ENCODE measurements at places on chromosomes 1 and 21.

- DNase-seq = no peak
These were observed 43.8 kb downstream of the GPR52 start for GRCh38 chr1:174491606-174492005.

DNA sequence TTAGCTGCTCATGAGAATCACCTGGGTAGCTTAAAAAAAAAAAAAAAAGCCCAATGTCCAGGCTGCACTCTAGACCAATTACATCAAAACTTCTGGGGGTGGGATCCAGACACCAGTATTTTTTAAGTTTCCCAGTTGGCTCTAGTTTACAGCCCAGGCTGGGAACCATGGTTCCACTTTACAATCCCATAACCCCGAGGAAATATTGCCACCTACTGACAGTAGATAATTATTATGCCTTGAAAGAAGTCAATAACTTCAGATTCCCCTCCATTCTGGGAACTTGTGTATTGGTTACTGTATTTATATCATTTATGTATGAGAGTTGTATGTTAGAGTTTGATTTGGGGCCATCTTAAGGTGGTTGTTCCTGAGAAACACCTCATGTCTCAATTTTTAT is 100.2 kb downstream of the SPATA46 start:
- DNase-seq = no peak

- no peak for DNase-seq
These were observed 124.9 kb upstream of the KIAA1614 start for GRCh38 chr1:180787628-180788307.

- DNase-seq = no peak
These were observed 77.9 kb downstream of the NEK7 start for GRCh38 chr1:198234520-198235251.

- DNase-seq = no peak
These were observed 41.3 kb downstream of the PGM1 start for GRCh38 chr1:63634471-63634870.

GRCh38 chr1:57422271-57423134 is 1.4 kb downstream of the DAB1 start:
- no peak for DNase-seq

- DNase-seq = no peak
These were observed 81.8 kb upstream of the KLHDC7A start for GRCh38 chr1:18398791-18399530.

DNA sequence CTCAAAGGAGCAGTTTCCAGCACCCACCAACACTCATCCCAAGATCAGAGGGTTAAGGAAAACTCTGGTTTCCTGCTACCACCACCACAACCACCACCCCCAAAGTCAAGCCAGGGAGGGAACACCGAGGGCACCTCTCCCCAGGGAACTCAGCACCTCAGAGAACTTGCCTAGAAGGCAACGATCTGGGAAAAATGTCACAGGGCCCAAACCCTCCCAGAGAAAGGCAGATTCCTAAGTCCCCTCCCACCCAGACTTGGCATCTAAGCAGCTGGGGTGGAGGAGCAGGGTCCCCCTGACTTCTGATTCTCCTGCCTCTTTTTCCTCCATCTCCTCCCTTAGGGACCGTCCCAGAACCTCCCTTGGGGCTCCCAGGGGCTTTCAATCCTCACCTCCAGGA is 10.6 kb downstream of the KANK4 start:
- no peak for DNase-seq

DNA sequence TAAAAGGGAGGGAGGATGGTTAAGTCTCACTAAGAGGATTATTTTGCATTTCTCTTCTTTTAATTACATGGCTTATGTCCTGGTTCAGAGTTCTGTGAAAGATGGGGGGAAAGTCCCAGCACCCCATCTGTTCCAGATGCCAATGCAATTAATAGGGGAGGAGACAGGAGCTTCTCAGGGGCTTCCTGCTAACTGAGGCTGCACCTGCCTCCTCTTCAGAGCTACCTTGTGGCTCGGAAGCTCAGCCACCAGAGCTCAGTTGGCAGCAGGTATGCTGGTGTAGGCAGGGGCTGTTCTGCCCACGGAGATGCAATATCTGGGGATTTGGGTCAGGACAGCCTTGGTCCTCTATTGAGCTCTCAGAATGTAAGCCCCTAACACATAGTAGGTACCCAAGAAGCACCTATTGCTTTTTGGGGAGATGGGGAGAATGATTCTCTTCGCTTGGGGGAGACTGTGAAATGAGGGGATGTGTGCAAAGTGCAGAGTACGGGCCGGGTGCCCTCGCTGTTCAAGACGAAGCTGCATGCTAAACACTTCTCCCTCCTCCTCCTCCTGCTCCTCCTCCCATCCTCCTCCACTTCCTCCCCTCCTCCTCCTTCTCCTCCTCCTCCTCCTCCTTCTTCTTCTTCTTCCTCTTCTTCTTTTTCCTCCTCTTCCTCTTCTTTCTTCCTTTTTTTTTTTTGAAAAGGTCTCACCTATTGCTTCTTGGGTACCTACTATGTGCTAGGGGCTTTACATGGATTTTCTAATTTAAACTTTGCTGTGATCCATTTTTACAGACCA is 279.0 kb downstream of the PTPRU start:
- DNase-seq = no peak

GRCh38 chr1:193260896-193261295 is 74.5 kb upstream of the B3GALT2 start:
- DNase-seq = no peak

GRCh38 chr1:88998716-88999115 is 6.3 kb upstream of the KYAT3 start:
- no peak for DNase-seq

DNA sequence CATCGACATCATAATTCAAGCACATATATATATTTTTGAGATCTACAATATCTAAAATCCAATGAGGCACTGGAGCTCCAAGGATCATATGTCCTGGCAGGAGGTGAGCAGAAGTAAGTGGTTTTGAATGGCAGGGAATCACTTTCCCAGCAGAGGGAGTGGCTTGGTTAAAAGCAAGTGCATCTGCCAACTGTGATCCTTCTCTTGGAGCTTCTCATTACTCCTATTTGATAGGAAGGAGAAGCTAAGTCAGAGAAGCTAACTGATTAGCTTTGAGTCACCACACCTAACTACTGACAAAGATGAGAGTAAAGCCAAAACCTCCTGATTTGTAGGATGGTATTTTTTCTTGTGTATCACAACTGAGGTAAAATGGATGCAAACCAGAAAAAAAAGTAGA is 55.0 kb downstream of the ALG14 start:
- no peak for DNase-seq

DNA sequence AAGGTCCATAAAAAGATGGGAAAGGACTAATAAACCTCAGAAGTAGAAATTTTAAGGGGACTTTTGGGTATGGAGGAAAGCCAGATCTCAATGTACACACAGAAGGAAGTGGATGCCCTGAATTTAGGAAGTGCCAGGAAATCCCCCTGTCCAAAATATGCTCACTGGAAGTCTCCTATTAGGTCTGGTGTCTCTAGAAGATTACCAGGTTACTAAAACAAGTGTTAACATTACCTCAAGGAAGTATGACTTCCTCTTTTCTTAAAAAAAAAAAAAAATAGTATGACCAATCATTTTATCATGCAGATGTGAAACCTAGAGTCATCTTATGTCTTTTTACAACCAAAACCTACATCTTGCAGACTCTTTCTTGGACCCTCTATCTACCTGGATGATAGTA is 30.7 kb downstream of the CD58 start:
- no peak for DNase-seq

- no peak for DNase-seq
These were observed 81.0 kb downstream of the RGS7 start for GRCh38 chr1:241275981-241276380.

- DNase-seq = no peak
These were observed 14.0 kb upstream of the PAQR7 start for GRCh38 chr1:25889470-25889869.

GRCh38 chr1:14090062-14090461 is 390.1 kb downstream of the PRDM2 start:
- DNase-seq = no peak

- no peak for DNase-seq
These were observed 60.4 kb downstream of the CAPN2 start for GRCh38 chr1:223772771-223773160.

DNA sequence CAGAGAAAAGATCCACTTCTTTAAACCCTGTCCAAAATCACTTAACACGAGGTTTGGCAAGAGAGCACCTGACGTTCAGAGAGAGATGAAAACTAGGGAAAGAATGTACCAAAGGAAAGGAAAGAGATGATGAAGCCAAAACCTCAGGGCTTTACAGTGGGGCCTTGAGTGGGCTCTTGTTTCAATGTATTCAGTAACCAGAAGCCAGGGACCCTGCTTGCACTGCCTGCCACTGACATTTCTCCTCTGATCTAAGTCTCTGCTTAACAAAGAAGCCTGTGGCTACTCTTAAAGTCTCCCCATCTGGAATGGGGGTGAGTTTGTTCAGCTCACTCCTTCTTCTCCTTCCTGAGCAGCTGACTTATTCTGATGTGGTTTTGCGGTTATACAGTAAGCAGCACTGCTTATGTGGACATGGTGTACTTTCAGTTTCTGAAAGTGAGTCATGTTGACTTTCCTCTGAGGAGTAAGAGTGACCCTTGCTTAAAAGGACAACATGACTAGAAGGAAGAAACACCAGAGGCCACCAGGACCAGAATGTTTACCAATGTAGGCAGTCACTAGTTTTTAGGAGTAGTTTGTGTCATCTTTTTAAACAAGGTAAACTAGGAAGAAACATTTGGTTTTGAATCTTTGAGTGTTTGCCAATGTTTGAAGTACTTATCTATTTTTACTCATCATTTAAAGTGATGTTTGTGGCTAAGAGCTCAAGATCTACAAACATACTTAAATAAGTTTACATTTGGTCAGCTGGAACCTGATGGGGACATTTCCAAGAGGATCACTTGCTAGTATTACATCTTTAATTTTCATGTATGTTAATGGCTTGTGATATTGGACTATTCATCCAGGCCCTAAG is 87.4 kb downstream of the FASLG start:
- DNase-seq = peak; percentile 16

DNA sequence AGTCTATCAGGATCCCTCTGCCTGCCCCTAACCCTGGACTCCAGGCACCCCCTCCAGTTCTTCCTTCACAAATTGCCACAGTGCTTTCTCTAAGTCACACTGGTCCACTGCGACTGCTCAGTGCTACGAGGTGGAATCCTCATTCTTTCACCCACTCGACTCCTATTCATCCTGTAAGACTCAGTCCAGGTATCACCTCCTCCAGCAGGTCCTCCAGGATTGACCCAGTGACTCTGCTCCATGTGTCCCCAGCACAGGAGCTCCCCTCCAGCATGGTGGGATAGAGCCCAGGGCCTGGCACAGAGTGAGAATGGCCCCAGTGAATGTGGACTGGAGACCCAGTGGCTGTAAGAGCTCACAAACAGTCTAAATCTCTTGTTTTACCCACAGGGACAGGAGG is 45.5 kb upstream of the WNT4 start:
- DNase-seq = no peak

GRCh38 chr1:183873642-183874041 is 68.7 kb downstream of the RGL1 start:
- no peak for DNase-seq

- no peak for DNase-seq
These were observed 404.5 kb upstream of the LRRC7 start for GRCh38 chr1:69163241-69163640.

- DNase-seq = no peak
These were observed 65.1 kb upstream of the DPT start for GRCh38 chr1:168794057-168794456.

DNA sequence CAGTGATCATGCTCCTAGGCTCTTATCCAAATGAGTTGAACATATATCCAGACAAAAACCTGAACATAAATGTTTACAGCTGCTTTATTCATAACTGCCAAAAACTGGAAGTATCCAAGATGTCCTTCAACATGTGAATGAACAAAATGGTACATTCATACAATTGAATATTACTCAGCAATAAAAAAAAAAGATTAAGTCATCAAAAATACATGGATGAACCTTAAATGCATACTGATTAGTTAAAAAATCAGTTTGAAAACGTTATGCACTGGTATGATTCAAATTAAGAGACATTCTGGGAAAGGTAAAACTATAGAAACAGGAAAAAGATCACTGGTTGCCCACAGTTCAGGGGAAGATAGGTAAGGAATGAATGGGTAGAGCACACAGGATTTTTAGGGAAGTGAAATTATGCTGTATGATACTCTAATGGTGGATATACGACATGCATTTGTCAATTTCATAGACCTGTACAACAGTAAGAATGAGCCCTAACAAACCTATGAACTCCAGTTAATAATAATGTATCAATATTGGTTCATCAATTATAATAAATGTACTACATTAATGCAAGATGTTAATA is 3.1 kb downstream of the LRRC40 start:
- DNase-seq = no peak

DNA sequence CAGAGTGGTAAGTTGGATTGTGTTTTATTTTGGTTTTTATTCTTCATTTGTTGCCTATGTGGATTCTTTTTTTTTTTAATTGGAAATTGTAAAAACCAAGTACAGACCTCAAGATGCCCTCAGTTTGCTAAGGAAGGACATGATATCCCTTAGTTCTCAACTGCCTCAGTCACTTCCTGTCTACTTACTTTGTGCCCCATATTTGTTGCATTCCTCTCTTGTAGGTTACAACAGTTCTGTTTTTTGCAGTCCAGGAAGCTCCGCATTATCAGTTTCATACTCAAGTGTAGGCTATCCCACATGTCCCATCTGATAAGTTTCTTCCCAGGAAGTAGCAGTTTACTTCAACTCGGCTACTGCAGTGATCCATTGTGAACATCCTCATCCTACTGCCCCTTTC is 82.0 kb downstream of the RPAP2 start:
- DNase-seq = no peak

- DNase-seq = no peak
These were observed 11.4 kb upstream of the DNASE2B start for GRCh38 chr1:84386716-84387479.

DNA sequence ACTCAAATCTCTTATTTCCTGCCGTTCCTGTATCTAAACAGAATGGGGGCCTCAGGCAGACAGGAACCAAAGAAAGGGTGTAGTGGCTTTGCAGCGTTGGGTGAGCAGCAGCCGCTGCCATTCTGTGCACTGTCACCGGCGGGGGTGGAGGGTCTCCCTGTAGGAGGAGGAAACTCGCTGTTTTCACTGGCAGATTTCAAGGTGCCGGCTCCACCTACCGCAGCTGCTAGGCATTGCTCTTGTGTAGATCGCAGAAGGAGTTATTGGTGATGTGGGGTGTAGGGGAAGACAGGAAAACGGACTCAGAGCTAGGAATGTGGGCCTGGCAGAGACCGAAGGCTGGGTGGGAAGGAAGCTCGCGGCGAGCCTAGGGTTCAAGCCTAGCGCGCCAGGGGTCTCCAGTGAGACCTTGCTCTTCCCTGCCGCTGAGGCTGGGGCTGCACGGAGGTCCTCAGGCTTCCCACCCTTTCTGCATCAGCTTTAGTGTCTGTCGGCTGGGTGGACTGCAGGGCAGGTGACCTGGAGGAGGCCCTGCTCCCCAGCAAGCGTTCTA is 20.8 kb downstream of the ATP5PO start:
- DNase-seq = peak; percentile 63

DNA sequence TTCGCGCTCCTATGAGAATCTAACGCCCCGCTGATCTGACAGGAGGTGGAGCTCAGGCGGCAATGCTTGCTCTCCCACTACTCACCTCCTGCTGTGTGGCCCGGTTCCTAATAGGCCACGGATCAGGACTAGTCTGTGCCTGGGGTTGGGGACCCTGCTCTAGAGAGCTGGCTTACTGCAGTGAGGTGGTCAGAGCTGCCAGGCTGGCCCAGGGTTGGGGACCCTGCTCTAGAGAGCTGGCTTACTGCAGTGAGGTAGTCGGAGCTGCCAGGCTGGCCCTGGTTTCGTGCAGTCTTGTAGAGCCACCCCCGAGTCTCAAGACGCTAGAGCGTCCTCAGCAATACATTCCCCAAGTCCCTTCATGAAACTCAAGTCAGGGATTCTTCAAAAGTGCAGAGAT is 27.5 kb downstream of the SLC37A1 start:
- DNase-seq = no peak

GRCh38 chr1:12478612-12478985 is 139.4 kb downstream of the DHRS3 start:
- DNase-seq = peak; percentile 53
